ENCODE measurements at places on chromosomes 5 and 9. TPM values are rescaled to one million over a fixed set of nuclear protein-coding genes. Genes with fewer than 3 reads are reported as not detected.

The IDNK gene
- 5.4 TPM for total RNA-seq

The SH3RF2 gene
- not detected for total RNA-seq

The C5orf46 gene
- not detected for total RNA-seq

The BAG1 gene
- total RNA-seq: 95.5 TPM

The OR1J2 gene
- total RNA-seq: not detected

The OR13C5 gene
- total RNA-seq: not detected

DNA sequence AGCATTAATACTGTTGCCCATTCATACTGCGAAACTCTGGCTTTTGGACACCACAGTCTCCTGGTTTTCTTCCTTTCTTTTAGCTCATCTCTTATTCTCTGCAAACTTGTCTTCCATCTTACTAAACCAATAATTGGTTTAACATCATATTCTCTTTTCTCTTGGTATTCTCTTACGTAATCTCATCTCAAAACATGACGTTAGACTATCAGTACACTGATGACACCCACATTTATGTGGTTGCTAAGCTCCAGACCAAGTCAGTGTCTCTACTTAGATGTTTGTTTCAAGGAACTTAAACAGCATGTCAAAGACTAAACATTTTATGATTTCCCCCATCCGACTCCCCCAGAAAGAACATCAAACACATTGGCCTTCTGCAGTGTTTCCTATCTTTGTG lies 2.1 kb downstream of the PRRC1 start:
- DNase-seq: no peak

- no peak for DNase-seq
Observed at GRCh38 chr5:119177226-119177625, 106.3 kb downstream of the DMXL1 start.

GRCh38 chr9:129778469-129778868 lies 24.5 kb upstream of the TOR1B start:
- DNase-seq: no peak

DNA sequence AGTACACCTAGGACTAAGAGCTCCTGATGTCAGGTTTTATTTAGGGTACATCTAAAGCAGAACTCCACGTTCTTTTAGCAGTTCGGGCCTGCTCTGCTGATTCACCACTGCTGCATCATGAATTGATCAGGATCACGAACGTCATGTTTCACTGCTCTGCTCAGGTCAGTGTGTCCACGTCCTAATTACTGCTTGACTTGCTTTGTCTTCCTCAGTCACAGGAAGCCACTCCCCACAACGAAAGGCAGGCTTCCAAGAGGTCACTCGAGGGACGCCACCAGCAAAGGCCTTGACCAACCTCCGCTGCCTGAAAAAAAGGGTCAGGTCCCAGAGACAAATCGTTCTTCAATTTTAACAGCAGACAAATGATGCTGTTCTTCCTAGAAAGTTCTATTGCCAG lies 40.3 kb downstream of the CTNND2 start:
- DNase-seq: no peak
